ENCODE measurements at places on chromosomes 12 and 14. TPM values are rescaled to one million over a fixed set of nuclear protein-coding genes. Genes with fewer than 3 reads are reported as not detected.

- no peak for DNase-seq
These were observed 41.3 kb downstream of the ELK3 start for GRCh38 chr12:96235484-96235826.

- no peak for DNase-seq
These were observed 371.5 kb upstream of the RGS6 start for GRCh38 chr14:71560751-71561150.

- DNase-seq, result no peak
These were observed 3.0 kb downstream of the IL22 start for GRCh38 chr12:68250454-68250853.

DNA sequence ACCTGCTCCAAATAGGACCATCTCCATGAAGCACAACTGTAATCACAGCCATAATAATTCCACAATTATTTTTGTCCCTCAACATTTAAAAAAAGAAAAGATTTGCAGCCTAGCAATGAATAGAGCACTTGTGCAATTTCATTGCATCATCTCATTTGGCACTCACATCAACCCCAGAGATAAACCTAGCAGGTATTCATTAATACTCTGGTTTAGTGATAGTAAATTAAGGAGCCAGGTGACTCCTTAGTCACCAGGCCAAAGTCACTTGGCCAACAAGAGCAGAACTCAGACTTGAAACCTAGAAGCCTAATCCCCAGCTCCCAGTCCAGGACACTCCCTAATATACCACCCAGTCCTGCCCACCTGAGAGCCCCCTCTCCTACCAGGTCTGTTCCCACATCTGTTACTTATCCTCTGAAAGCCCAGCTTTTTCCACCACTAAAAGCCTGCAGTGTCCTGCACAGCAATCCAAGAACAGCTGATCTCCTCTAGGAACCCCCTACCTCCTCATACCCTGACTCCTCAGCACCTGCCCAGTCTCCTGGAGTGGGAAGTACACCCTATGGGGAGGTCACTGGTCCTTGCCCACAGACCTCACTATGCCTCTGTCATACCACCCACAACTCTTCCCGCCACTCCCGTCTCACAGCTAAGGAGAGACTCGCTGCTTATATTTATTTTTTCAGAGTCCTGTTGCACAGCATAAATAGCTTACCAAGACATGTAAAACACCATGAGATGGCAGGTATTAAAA, 22.1 kb downstream of the OR10P1 start:
- peak; percentile 29 for DNase-seq

DNA sequence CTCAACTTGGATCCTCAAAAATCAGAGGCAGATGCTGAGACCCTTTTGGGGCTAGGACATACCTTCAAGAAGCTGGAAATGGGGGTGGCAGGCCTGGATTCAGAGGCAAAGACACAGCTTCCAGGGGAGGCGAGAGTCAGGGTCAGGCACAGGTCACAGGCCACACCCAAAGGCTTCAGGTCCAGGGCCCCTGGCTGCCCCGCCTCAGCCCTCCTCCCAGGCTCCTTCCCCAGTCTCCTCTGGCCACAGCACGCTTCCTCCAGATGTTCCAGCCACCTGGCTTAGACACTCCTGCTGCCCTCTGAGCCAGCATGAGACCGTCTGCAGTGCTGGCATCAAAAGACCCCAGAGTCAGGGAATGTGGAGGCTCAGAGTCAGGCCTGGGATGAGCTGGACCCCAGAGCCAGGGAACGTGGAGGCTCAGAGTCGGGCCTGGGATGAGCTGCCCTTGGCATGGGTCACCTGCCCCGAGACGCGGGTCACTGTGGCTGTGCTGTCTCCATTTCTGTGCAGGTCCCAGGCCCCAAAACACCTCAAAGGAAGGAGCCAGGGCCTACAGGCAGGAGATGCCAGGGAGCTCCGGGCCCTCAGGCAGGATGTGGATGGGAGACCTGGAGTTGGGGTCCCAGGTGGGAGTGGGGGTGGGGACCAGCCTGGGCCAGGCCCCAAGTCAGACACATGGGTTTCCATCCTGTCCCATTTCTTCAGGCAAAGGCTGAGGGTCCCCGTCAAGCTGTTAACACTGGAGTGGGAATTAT, 58.9 kb downstream of the DIO3 start:
- no peak for DNase-seq

DNA sequence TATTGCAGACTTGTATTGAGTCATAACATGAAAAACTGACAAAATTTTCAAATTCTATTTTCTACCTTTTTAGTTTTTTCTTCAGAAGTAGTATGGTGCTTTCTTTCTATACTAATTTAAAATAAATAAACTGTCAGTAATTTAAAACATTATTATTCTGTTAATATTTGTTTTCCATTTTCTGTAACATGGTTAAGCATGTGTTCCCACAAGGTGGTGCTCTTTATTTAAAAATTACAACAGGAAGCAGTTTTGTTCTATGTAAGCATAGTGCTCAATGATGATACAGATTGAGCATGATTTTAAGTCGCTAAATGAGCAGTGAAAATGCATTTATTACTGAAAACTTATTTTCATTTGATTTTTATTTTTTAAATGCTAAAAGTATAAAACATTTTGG, 114.6 kb downstream of the PPFIA2 start:
- DNase-seq, result peak; percentile 65

DNA sequence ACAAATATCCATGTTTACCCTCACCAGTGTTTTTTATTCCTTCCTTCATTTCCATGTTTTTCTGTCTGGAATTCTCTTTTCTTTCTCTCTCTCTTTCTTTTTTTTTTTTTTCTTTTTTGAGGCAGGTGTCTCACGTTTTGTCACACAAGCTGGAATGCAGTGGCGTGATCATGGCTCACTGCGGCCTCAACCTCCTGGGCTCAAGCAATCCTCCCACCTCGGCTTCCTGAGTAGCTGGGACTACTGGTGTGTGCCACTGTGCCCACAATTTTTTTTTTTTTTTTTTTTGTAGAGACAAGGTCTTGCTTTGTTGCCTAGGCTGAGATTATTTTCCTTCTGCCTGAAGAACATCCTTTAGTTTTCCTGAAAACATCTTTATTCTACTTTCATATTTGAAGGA, 15.0 kb upstream of the AMIGO2 start:
- DNase-seq, result no peak

- peak; percentile 72 for DNase-seq
These were observed 2.4 kb upstream of the POP5 start for GRCh38 chr12:120583478-120584030.

DNA sequence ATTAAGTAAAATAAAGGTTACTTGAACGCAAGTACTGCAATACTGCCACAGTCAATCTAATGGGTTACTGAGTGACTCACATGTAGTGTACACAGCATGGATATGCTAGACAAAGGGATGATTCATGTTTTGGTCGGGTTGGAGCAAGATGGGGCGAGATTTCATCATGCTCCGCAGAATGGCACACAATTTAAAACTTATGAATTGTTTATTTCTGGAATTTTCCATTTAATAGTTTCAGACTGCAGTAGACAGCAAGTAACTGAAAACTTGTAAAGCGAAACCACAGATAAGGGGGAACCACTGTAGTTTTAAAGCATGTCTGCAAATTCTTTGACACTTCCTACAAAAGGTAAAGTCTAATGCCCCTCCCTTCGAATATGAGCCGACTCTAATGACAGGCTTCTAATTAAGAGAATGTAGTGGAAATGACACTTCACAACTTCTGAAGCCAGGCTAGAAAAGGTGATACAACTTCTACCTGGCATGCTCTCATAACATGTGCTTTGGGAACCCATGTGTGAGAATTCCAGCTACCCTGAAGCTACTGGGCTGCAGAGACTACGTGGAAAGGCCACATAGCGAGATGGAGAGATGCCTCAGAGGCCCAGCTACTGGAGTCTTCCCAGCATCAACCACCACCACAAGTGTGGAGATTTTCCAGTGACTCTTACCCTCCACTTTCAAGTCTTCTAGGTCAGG, 13.9 kb upstream of the TCP11L2 start:
- DNase-seq, result peak; percentile 94

GRCh38 chr14:57753821-57754220, 112.1 kb downstream of the SLC35F4 start:
- no peak for DNase-seq

- DNase-seq, result no peak
These were observed 1.2 kb downstream of the DDIT3 start for GRCh38 chr12:57518920-57519795.

DNA sequence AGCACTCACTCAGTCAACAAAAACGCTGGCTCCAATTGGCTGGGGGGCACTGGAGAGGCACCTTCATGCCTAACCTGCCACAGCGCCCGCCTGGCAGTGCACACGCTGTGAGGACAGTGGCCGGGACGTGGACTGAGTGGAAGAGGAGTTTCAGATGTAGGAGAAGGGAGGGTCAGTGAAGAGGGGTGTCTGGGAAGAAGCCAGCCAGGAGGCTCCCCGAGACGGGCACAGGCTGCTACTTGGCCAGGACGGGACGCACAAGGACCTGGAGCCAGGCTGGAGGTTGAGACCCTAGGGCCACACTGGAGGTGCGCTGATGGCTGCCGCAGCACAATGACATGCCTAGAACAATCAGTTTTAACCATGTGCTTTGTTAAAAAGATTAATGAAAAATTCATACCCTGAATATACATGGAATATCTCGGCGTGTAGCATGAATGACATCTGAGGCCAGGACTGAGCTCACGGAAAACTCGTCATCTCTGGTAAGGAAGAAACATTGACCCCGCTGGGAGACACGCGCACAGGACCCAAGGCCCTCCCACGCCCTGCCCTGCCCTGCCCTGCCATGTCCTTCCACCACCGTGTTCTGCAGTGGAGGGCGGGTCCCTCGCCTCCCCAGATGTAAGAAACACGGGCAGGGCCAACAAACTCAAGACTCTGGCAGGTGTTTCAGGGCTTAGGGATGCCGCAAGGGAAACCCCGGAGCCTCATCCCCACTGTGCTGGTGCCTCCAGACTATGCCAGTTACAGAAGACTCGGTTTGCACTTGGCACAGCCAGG, 25.0 kb downstream of the AMN start:
- no peak for DNase-seq

GRCh38 chr14:104130974-104131651, 7.3 kb upstream of the KIF26A start:
- DNase-seq, result peak; percentile 44

GRCh38 chr12:48002773-48003218, 1.5 kb downstream of the COL2A1 start:
- peak; percentile 76 for DNase-seq

DNA sequence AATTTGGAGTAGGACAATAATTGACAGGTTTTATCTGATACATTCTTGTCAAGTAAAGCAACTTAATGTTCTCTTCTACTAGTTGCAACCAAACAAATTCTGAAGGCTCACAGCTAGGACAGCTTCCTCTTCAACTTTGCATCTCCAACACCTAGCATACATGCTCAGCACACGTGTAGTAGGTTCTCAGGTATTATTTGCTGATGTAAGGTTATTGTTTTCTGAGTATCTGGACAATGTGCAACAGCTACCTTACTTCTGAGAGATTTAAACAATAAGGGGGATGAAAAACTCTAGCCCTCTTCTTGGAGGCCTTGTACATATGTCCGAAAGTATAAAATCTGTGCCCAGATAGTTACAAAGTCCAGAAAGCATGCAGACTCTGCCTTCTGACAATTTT, 15.5 kb upstream of the FLRT2 start:
- DNase-seq, result no peak

GRCh38 chr12:129563266-129563665, 340.6 kb downstream of the TMEM132D start:
- no peak for DNase-seq

DNA sequence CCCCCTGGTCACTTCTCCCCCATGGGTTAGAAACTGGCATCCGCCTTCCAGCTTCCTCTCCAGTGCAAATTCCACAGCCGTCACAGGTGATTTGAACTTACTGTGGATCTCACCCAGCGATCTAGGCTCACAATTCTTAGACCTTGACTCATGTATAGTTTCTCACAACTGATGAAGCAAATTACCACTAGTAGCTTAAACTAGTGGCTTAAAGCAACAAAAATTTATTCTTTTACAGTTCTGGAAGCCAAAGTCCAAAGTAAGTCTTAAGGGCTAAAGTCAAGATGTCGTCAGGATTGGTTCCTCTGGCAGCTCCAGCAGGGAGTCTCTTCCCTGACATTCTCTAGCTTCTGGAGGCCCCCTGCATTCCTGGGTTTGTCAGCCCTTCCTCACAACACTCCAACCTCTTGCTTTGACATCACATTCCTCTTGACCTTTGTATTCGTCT, 117.4 kb downstream of the KTN1 start:
- no peak for DNase-seq

- DNase-seq, result no peak
These were observed 150.1 kb downstream of the SUDS3 start for GRCh38 chr12:118526255-118527095.

DNA sequence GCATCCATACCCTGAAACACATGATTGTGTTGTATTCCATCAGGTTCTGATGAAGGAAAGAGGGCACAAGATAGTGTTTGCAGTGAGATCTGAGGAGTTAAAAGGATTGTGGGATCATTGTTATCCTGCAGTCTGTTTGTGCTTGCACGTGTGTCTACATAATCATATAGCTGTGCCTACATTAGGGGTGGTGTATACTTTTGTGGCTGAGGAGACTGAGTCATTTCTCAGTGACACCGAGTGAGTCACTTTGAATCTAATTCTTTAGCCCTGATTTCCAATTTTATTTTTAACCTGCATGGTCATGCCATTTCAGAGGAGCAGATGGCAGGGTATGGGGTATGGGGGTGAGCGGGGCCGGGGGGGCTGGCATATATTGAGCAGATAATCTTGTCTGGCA, 133.2 kb downstream of the ANO4 start:
- DNase-seq, result no peak

DNA sequence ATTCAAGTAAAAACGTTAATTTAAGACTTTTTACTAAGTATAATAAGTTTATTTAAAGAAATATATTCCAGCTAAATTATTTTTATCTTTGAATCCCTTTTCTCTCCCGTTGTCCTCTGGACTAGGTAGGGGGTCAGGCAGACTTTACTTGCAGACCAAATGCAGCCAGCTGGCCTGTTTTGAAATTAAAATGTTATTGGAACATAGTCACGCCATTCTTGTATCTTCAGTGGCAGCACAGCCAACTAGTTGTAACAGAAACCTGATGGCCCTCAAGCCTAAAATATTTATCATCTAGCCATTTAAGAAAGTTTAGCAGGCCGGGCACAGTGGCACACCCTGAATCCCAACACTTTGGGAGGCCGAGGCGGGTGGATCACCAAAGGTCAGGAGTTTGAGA, 52.7 kb downstream of the BCAT1 start:
- no peak for DNase-seq

GRCh38 chr12:83082690-83083276, 396.1 kb downstream of the TMTC2 start:
- DNase-seq, result no peak

- no peak for DNase-seq
These were observed 183.2 kb downstream of the GRIP1 start for GRCh38 chr12:66495709-66496108.

Gene GARIN6
- not detected for total RNA-seq

Gene SLC6A15
- 0.49 TPM for total RNA-seq

Gene CMA1
- not detected for total RNA-seq

Gene SLC4A8
- total RNA-seq, result 4.9 TPM

Gene CARMIL3
- total RNA-seq, result 0.06 TPM

Gene OR9K2
- not detected for total RNA-seq

Gene PTHLH
- not detected for total RNA-seq

Gene TPH2
- total RNA-seq, result not detected

Gene CLEC4C
- not detected for total RNA-seq

Gene HNF1A
- total RNA-seq, result not detected

Measured in cardiac muscle cell (in vitro differentiated cells and primary cell).